ENCODE measurements at places on chromosomes 4 and X.

GRCh38 chr4:1547856-1548826 is 136.0 kb downstream of the FAM53A start:
- DNase-seq: no peak

DNA sequence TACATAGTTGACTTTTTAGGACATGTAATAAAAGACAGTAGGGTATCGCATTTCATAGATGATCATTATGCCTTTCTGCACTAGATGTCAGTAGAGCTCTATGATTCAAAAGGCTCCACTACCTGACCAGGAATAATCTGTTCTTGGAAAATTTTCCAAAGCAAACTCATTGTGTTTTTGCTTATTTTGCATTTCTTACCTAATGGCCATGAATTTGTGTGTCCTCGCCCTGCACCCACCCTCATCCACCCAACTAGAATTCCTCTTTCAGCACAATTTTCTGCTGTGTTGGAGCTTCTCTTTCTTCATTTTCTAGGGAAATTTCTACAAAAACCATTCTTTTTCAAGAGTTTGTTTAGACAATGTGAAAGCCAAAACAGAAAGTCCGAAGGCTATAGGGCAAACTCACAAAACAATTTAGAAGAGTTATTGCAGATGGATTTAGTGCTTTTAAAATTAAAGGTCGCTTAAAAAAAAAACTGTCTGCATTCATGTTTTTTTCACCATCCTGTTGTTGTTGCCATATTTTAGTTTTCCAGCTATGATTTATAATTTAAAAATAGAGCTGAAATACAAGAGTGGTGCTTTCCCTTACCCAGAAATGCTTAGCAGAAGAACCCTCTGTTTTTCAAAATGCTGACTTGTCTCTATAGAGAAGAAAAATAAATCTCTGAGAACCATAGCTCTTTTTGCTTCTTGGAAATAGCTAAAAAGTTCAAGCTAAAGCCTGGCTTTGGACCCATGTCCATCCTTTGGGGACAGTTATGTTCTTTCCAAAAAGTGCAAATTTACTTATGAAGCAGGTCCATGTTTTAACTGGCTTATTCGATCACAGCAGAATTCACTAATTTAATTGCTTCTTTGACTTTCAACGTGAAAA is 183.7 kb downstream of the SPATA18 start:
- DNase-seq: no peak

DNA sequence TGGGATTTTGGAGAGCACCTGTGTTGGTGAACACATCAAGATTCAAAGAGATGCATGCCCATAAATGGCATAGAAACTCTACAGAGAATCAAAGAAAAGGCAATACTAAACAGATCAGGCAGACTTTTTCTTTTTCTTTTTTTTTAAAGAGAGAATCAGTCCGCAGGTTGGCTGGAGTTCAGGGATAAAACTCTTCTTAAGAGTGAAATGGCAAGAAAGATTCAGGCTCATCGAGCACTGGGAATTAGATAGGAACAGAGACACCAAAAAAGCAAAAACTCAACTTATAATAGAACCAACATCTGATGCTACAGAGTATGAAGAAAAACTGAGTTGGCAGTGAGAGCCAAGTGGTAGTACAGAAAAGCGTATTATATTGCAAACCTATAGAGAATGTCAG is 314.3 kb downstream of the ARHGAP24 start:
- no peak for DNase-seq

- no peak for DNase-seq
These were observed 177.8 kb upstream of the ETNPPL start for GRCh38 chr4:108940634-108941033.

DNA sequence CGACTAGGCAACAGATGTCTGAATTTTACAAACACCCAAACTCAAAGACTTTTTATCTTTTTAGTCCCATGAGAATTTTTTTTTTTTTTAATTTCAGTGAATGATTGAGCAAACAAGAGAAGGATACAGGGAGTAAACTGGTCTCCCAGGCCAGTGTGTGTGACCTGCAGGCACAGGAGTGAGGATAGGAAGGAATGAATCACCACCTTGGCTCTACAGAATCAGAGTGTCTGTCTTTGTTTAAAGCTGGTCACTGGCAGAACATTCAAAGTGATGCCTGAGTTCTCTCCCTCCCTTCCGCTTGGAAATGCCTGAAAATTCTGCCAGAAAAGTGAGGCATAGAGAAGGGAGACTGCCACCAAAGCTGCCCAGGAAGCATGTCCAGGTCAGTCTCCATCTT is 69.5 kb downstream of the PARM1 start:
- no peak for DNase-seq

DNA sequence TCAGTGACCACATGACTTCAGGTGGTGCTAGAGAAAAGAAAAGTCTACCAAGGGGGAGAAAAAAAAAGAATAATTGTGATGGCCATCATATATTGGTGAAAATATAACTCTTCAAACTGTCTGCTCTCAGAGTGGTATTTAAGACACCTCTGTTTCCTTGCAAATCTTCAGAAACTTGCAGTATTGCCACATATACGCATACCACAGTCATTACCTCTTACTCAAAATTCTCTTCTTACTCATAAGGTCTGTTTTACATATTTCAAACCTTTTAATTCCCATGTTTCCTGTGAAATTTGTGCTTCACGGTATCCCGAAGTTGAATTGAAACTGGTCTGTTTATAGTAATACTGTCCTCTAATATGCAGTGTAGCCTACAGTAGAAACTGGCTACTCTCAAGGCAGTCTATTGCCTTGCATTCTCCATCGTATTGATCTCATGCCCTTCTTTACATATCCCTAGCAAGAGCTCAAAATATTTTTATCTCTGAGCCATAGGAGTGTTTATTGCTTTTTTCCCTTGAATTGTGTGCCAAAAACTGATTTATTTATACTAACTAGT is 34.7 kb upstream of the LHFPL1 start:
- DNase-seq: no peak

- DNase-seq: no peak
These were observed 4.9 kb upstream of the ABRAXAS1 start for GRCh38 chr4:83489711-83490326.

DNA sequence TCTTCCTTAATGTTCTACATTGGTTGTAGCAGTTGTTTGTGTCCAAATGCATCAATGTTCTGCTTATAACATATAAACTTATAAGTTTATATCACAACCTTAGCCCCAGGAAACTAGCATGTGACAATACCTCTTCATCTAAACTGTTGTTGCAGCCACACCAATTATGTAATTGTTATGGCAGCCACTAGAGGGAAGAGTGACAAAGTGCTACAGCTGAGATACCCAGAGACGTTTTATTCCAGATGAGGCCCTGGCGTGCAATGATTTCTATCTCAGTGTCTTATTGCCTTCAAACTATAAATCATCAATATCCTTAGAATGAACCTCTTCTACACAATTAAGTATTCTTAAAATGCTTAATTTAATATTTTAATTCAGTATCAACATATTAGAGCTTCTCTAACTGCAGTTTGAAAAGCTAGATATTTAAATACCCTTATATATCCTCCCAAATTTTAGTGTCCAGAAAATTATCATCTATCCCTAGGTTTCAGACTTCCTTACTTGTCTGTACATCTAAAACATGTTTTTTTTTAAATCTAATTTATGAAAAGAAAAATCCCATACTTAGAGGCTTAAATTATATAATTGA is 171.6 kb downstream of the PCDH10 start:
- no peak for DNase-seq

DNA sequence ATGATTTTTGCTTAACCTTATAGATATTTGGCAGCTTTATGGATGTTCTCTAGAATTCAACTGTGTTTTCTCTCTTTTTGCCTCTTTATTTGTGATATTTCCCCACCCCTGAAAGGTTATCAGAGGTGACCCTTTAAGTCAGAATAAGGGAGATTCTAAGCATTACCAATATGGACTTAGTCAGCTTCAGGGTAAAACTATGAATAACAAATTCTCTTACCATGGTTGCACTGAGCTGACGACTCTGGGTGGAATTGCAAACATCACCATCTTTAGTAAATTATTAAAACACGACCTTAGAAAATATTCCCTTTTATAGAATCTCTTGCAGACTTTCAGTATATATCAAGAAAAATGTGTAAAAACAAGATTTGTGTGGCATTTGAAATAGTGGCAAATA is 21.6 kb downstream of the TRPC3 start:
- DNase-seq: no peak

GRCh38 chrX:107324493-107325310 is 118.3 kb downstream of the DNAAF6 start:
- peak; percentile 4 for DNase-seq

DNA sequence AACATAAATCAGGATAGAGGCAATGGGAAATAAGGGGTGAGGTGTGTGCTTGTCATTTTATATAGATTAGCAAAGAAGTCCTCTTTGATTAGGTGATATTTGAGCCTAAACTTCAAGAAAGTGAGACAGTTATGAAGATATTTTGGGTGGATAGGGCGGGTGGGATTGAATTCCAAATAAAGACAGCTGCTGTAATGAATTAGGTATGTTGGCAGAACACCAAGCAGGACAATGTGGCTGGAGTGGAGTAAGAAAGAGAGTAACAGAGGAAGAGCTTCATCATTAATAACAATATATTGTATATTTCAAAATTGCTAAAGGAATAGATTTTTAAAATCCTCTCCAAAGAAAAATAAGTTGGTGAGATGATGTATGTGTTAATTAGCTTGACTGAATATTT is 91.0 kb upstream of the CENPE start:
- no peak for DNase-seq

- DNase-seq: peak; percentile 69
These were observed 10.0 kb upstream of the ASMTL start for GRCh38 chrX:1462596-1463251.

- no peak for DNase-seq
These were observed 71.1 kb downstream of the MID1 start for GRCh38 chrX:10549280-10549679.

- DNase-seq: no peak
These were observed 75.4 kb downstream of the MBNL3 start for GRCh38 chrX:132413459-132413858.

- no peak for DNase-seq
These were observed at the start of gene LRP2BP for GRCh38 chr4:185395238-185395955. Gene LRP2BP (minus strand): TSS chr4:185395924. CDS start chr4:185378186, 17,738 bp downstream.

DNA sequence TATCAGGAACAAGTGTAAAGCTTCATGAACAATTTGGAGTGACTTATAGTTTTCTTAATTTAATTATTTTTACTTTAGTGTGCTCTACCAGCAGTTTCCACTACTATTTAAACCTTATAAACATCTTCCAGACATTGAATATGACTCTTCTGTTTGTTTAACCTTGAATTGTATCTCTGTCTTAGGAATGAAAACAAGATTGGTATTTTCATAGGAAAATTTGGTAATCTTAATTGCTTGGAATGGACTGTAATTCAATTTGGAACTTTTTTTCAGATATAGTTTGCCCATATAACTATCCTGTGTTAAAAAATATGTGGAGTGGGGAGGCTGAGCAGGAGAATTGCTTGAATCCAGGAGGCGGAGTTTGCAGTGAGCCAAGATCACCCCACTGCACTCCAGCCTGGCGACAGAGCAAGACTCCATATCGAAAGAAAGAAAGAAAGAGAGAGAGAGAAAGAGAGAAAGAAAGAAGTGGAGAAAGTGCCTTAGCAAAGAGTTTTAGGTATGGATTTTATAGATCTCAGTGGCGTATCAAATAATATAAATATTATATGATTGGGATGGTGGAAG is 242.4 kb downstream of the BMPR1B start:
- no peak for DNase-seq

DNA sequence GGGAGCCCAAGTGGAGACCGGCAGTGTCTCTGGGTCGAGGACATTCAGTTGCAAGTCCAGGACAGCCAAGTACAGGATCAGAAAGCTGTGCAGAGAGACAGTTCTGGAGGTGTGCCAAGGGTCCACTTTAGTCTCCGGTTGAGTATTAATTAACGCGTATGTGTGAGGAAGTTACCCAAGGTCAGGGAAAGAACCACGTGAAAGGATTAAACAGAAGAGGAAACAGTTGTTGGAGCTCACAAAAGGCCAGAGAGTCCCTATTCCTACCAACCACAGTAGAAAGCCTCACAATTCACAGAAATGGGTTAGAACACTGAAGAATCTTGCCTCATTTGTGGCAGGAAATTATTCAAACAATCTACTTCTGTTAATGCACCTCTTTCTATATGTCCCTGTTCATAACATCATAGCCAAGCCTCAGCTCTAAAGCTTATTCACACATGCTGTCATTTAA is 17.9 kb upstream of the NSUN7 start:
- no peak for DNase-seq
